LHCN-M2 (cell line): ENCODE measurements at places on chromosomes 4 and X.
A peak's percentile ranks its signal among the peaks of the same experiment; 100 is the strongest.

DNA sequence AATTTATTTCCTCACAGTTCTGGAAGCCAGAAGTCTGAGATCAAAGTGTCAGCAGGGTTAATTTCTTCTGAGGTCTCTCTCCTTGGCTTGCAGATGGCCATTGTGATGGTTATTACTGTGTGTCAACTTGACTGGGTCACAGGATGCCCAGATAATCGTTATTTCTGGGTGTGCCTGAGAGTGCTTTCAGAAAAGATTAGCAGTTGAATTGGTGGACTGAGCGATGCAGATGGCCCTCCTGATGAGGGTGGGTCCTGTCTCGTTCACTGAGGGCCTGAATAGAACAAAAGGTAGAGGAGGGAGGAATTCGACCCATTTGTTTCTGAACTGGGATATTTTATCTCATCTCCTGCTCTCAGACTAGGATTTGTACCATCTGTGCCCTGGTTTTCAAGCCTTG, 15.7 kb downstream of the SMIM43 start:
- no peak for DNase-seq

GRCh38 chrX:9466124-9466495, 1.3 kb downstream of the TBL1X start:
- DNase-seq: peak; percentile 3

DNA sequence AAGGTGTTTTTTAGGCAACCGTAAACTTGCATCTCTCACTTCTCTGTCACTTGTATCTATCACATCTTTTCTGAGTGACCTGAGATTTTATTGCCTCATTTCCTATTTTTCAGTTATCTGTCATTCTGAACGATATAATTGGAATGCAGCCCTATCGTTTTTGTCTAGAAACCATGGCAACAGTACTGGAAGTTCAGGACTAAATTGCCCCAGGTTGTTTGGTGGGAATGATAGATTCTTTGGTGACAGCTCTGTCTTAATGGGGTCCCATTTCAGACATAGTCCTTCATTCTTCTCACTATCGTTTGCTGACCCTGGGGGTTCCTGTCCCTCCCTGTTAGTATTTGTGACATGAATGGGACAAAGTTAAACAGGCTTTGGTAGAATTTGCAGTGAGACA, 267.7 kb upstream of the GALNT7 start:
- DNase-seq: peak; percentile 1

- DNase-seq: peak; percentile 49
Measured at GRCh38 chr4:84238247-84239090, 260.6 kb downstream of the NKX6-1 start.

- no peak for DNase-seq
Measured at GRCh38 chr4:143183513-143184216, 1.1 kb upstream of the USP38 start.

GRCh38 chr4:38818441-38818976, 13.9 kb upstream of the TLR1 start:
- no peak for DNase-seq

DNA sequence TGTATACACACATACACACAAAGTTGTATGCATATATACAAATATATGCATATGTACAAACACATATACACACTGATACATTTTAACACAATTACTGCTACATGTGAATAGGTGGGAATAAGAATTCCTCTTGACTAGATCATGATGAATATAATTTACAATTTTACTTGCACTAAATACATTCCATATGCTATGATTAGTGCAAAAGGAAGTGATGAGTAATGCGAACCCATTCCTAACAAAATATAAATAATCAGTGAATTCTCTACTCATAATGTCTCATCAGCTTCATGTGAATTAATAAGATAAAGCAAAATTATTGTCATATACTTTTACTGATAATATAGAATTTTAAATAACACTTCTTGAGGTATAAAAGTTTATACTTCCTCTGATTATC, 1077.3 kb upstream of the PCDH10 start:
- DNase-seq: no peak

GRCh38 chr4:153524682-153525081, 58.5 kb downstream of the TMEM131L start:
- DNase-seq: no peak

DNA sequence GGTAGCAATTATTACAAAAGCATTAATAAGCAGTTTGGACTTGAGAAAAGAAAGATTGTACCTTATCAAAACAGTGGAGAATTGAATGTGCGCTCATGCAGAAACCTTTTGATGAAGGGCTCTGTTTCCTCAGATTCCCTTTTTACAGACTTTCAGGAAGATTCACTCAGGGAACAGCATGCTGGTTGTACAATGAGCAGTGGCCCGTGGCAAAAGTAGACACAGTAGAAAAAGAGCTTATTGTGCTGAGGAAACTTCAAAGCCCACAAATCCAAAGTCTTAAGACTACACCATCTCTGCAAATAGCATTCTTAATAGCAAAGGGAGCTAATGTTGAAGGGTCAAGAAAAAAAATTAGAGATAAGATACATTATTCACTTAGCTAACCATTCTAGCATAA, 858.9 kb downstream of the PDHA2 start:
- no peak for DNase-seq

DNA sequence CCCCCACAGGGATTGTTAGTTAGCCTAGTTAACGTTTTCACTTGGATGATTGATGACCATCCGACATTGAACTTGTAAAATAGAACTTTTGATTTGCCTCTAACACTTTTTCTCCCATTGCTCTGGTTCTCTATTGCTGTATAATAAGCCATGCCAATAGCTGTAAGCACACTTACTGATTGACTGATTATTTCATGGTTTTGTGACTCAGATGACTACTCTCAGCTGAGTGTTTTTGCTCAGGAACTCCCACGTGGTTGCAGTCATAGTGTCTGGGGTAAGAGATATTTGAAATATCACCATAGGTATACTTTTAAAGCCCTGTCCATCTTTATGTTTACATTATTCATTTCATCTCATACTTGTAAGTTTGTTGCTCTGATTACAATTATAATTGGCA, 1285.5 kb downstream of the STIM2 start:
- DNase-seq: no peak

- no peak for DNase-seq
Measured at GRCh38 chr4:96708766-96709165, 868.9 kb downstream of the PDHA2 start.

GRCh38 chr4:127370604-127371003, 262.2 kb upstream of the INTU start:
- DNase-seq: peak; percentile 12

DNA sequence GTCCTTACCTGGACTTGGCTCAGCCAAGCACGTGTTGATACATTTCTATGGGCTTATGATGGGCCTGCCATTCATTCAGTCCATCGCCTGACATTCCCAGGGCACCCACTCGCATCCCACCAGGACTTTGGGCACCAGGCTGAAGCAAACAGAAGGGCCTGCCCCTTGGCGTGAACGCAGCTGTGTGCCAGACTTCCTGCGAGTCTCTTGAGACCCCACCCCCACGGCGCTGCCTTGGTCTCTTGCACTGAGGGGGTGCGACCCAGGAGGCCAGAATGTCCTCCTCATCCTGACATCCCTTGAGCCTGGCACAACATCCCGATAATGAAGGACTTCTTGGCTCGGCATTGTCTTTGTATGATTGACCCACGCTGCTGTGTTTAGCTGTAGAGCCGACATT, 1.5 kb upstream of the PSAPL1 start:
- DNase-seq: no peak

GRCh38 chr4:152510349-152511147, 25.3 kb downstream of the FBXW7 start:
- no peak for DNase-seq

- peak; percentile 49 for DNase-seq
Measured at GRCh38 chr4:97252615-97253154, 890.6 kb downstream of the STPG2 start.

DNA sequence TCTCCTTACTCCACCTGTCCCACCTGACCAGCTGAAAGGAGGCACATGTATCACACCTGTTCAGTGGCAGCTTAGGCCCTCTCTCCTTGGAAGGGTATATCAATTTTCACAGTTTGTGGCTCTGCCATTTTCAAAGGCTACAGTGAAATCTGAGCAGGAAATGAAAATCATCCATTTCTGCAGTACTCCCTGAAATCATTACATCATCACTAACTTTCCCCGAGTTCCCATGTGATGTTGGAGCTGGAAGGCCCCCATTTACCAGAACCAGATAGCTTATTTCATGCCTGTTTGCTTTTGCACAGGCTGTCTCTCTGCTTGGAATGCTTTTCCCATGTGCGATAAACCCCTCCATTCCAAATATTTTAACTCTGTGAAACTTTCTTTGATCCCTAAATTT, 31.0 kb upstream of the STX18 start:
- no peak for DNase-seq

GRCh38 chr4:189293459-189293858, 647.2 kb upstream of the FRG1 start:
- no peak for DNase-seq

GRCh38 chr4:173411106-173411693, 12.3 kb upstream of the SCRG1 start:
- DNase-seq: peak; percentile 32

DNA sequence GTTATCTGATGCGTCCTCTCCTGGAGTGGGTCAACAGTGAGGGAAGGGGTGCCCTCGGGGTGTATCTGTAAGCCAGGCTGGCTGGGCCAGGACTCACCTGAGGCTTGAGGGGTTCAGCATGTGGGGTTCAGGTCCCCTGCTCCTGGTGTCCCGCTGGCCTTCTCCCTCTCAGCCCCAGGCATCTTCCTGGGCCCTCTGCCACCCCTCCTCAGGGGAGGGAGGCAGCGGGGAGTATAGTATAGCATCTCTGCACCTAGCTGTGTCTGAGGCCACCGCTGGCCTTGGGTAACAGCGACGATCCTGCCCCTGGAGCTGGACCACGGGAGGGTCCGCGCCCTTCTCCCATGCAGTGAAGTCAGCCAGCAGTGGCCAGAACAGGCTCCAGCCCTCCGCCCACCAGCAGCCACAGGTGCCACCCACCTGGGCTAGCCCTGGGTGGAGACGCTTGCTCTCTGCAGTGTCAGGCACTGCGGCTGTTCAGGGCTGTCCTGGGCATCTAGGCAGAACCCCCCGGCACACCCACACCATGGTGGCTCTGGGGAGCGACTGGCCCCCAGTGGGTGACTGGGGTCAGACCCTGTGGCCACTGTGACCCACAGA, 110.7 kb upstream of the NKX1-1 start:
- DNase-seq: no peak

DNA sequence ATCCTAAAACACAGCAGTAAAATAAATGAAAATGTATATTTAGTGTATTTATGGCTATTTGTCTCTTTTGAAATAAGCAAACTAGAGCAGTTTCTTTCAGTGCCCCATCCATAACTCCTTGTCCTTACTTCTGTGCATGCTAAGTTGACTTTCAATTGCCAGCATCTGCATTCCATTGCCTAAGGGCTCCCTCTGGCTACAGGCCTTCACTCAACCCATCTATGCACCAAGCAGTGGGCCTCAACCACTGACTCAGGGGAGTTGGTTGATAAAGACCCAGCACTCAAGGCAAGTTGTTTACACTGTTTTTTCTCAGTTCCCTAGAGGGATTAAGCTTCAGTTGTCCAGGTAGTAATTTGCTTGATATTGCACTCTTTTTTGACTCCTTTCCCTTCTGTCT, 265.7 kb downstream of the IQCM start:
- peak; percentile 35 for DNase-seq

DNA sequence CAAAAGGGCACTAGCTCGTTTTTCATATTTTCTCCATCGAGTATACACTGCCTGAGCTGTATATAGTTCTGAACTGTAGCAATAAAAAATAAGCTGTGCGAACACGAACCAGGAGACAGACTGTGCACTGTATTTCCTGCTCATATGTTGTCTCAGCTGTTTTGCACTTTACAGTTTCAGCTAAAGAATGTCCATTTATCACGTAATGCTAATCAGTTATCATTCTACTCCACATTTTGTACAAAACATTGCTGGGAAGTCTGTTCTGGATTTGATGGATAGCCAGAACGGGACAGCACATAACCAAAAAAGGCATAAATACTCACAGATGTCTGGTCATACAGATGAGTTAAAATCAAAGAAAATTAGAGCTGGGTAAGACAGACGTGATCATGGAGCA, 315.5 kb upstream of the ADGRL3 start:
- DNase-seq: no peak

DNA sequence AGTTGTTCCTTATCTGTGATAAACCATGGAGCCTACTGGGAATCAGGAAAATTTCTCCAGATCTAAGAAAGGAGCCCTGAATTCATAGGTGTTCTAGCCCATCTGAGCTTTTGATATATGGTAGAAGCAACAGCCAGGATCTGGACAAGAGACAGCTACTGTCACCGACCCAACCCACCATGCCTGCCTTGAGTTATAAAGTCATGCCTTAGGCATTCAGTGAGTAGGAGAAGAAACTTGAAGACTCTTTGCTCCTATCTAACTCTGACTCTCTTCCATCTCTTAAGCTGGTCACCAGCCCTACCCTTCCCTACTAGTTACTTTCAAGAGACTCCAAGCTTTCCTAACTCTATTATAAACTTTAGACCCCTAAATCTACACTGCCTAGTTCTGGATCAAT, 83.9 kb upstream of the FAM9B start:
- DNase-seq: no peak

DNA sequence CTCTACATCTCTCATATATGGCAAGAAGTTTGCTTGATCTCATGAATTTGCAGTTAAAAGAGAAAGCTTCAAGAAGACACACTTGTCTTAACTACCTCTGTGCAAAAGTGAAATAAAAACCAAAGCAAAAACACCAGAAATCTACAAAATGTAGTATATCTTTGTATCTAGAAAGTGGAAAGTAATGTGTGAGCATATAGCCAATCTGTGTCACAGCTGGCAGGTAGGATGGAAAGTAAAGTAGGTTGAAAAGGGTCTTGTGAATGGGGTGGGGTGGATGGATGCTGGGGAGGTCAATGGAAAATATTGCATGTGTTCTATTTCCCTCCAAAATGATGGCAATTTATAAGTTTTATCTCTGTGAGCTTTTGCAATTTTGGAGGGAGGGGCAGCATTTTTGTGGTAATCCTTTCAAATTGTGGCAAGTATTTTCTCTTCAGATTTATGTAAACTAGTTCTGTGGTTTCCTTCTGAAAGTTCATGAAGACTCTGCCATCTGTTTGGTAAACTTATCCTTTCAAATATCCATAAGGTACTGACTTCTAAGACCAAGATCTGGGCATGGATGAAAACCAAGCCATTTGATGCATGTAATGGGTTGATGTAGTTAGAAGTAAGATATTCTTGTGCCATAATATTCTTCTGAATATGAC, 215.9 kb upstream of the GIMD1 start:
- peak; percentile 80 for DNase-seq

GRCh38 chr4:118400356-118400755, 47.6 kb upstream of the PRSS12 start:
- peak; percentile 44 for DNase-seq

DNA sequence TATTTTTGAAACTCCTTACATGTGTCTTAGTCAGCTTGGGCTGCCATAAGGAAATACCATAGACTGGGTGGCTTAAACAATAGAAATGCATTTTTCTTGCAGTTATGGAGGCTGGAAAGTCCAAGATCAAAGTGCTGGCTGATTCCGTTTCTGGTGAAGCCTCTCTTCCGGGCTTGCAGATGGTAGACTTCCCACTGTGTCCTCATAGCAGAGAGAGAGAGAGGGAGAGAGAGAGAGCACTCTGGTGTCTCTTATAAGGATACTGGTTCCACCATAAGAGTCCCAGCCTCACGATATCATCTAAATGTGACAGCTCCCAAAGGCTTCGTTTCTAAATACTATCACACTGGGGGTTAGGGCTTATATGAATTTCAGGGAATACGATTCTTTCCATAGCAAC, 39.7 kb downstream of the ENPEP start:
- peak; percentile 61 for DNase-seq

GRCh38 chr4:168139336-168139735, 47.0 kb downstream of the ANXA10 start:
- DNase-seq: peak; percentile 34
